ENCODE measurements at places on chromosomes 13 and 19.

GRCh38 chr13:35144166-35144890 lies 202.3 kb downstream of the NBEA start:
- DNase-seq = no peak

DNA sequence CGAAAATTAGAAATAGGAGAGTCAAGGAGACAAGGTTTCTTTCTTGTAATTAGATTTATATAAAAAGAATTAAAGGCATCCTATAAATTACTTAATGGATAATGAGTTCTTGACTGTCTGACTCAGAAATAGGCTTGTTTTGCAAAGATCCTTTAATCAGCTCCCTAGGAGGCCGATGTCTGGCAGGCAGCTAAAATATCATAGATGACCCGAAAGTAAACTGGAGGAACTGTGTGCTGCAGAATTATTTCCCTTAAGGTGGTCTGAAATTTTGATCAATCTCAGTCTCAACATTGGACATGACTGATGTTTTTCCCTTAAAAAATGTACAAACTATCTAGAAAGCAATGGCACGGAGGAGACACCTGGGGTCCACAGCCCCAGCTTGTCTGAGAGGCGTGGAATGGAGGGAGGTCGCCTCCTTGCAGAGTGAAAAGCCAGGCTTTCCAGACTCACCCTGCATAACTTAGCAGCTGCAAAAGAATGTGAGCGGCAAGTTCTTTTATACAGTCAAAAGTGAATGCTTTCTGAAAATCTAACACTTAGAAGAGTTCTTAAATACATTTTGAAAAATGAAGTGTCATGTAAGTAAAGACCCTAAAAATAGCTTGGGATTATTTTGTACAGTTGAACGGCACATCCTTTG lies 44.8 kb downstream of the MBNL2 start:
- DNase-seq = no peak

DNA sequence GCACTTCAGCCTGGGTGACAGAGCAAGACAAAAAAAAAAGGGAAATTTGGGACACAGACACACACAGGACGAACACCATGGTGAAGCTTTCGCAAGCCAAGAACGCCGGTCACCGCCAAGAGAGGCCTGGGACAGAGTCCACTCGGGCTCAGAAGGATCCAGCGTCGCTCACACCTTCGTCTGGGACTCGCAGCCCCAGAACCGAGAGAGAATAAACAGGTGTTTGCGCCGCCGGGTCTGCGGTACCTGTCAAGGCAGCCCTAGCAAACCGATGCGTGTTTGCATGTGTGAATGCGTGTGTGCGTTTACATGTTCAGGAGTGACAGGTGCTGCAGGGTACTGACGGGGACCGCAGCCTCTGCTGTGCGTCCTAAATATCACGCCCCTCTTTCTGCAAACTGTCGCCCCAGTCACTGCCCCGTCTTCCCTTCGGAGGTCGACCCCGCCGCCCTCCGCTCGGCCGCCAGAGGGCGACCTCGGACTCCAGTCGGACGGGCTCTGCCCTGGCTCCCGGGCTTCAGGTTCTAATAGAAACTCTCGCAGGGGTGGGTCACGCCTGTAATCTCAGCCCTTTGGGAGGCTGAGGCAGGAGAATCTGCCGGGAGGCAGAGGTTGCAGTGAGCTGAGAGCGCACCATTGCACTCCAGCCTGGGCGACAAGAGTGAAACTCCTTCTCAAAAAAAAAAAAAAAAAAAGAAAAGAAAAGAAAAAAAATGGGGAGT lies 11.8 kb upstream of the CSNK1G2 start:
- DNase-seq = peak; percentile 84

- DNase-seq = no peak
Measured at GRCh38 chr13:103164251-103164650, 98.0 kb upstream of the SLC10A2 start.

All from activated naive CD4-positive, alpha-beta T cell treated with anti-CD3 and anti-CD28 coated beads, Interleukin-2, amount 10 ng/mL, durations not matched to agents 7 days and 5 days (primary cell).